ENCODE measurements at places on chromosomes 7 and 10.

DNA sequence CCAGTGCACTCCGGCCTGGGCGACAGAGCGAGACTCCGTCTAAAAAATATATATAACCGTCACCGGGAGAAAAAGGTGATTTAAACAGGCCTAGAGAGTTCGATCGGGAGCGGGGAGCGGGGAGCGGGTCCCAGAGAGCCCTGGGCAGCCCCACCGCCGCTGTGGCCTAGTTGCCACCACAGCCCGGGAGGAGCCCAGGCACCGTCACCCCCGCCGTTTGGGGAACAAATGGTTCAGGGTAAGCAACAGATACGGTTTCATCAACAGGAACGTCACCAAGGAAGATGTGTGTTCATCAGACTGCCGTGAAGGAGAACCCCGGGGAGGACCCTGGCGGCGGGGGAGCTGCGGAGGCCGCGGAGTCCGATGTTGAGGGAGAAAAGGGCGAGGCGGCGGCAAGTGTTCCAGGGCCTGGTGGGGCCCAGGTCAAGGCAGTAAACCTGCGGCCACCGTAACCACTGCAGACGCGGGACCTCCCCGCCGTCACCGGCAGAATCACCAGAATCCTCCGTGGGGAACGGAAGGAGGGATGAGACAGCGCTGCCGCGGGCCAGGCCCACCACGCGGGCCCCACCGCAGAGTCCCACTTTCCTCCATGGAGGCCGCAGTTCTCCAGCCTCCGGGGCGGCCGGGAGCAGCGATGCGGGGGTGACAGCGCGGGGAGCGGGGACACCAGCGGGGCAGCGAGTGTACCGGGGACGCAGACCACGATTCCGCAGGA, 103.4 kb downstream of the GALNT11 start:
- DNase-seq = no peak

DNA sequence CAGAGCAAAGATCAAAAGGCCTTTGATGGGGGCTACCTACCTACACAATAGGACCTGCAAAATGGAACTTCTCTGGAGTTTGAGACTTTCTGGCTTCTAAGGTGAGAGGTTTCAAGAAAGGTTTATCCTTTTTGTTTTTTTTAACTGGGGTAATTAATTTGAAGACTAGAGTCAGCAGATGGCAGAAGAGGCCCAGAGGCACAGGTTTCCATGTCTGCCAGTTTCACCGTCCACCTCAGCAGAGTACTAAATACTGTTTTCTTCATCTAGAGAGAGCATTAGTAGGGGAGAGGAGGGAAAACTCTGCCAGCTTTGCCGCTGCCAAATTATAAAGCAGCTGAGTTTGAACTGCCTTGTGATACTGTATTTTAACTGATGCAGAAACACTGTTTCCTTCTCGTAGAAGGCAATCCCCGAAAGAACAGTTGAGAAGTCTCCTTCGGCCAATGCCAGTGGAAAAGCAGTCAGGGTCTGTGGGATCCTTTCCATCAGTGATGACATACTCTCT, 138.7 kb downstream of the SLC25A13 start:
- DNase-seq = no peak

DNA sequence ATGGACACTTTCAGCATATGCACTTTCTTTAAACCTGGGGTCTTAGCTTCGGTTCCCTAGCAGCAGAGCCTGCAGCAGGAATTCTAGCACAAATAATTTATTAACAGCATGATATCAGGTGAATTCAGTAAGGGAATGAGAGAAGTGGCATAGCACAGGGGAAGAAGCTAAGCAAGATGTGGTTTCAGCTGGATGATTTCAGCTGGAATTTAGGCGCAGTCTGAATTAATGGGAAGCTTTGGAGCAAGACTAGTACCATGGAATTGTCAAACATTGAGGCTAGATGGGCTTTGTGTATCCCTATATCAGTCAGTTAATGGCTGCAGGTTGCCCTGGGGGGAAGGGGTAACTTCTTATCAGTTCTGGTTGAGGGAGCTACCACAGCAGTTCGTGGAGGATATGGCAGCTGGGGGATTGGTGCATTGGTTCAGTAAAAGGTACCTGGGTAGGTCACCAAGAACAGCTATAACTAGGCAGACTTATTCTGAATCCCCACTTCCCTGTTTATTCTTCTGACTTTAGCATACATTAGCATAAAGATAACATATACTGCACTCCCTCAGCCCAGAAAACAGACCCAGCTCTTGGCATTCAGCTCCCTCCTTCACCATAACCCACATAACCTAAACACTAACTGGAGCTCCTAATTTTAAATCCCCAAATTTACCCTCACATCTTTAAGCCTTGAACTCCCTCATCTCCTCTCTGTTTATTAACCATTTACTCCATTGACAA, 46.8 kb upstream of the NAMPT start:
- DNase-seq = no peak

- no peak for DNase-seq
Measured at GRCh38 chr7:92485267-92485892, 7.6 kb upstream of the ERVW-1 start.

- DNase-seq = no peak
Measured at GRCh38 chr7:149586646-149587645, 89.3 kb upstream of the ZNF746 start.

- DNase-seq = no peak
Measured at GRCh38 chr7:22730921-22731654, 4.1 kb downstream of the IL6 start.

DNA sequence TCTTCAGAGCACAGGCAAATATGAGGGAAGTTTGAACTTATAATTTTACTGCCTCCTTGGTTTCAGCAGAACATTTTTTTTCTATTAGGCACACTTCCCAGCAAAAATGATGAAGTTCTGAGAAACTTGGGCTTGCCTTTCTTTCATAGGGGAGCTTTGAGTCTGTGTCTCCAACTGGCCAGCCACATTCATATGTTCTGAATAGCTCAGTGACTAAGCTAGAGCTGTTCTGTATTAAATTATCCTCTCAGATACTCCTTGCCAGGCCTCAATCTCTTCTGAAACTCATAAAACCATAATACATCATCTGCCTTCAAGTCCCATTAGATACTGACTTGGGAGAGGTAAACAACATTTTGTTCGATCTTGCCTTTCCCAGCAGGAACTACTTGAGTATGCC, 476.5 kb downstream of the GPAM start:
- DNase-seq = no peak

DNA sequence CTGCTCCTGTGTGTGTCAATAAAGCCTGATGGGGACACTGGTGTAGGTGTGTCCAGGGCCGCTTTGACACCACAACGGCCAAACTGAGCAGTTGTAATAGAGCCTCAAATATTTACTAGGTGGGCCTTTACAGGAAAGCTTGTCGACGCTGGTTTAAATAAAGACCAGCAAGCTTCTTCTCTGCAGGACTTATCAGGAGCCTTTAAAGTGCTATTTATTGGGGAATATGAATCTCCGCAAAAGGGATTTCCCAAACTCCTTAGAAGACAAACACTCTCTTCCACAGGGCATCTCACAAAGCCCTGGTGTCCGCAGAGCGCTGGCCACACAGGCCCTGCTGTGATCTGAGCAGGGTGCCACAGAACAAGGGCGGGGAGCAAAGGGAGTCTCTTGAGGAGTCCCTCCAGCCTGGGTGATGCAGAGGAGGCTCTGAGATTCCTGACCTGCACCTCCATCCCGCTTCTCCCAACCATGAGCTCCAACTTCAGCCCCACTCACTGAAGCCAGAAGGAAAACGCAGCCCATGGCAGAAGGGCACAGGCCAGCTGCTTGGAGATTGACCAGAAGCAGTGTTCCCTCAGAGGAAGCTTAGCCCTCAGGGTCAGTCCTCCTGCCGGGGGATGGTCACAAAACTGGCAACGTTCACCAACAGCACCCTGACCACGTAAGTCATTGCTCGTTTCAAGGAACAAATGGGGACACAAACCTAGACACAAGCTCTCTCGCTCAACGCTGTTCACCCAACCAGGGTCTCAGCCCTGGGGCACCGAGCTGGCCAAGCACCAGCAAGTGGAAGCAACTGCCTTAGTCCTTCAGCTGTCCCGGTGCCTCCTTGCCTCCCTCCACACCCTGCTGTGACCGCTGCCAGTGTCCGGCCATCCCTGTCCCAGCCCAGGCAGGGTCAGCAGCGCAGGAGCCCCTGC, 129.5 kb downstream of the OAT start:
- DNase-seq = no peak

DNA sequence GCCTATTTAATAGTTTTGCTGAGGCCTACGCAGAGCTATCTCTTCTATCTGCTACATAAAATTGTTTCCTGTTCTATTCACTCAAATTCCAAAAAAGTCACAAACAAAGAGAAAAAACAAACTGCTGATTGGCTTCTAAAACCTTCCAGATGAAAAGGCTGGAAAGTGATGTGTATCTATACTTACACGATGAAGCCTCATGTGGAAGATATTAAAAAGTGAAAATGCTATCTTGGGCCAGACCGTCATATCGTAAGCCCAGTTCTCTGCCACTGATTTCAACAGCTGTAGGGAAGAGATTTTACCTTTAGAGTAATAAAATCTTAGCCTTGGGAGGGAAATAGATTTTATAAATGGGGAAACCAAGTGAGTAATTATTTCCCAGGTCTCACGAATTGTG, 394.8 kb downstream of the KIF20B start:
- no peak for DNase-seq

DNA sequence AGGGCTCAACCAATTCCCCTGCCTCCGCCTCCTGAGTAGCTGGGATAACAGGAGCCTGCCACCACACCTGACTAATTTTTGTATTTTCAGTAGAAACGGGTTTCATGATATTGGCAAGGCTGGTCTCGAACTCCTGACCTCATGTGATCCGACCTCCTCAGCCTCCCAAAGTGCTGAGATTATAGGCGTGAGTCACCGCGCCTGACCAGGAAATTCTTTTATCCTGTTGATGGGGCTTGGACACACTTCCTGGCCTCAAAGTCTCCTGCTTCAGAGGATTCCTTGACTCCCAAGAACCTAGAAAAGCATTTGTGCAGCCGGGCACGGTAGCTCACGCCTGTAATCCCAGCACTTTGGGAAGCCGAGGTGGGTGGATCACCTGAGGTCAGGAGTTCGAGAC, 16.2 kb downstream of the ZNF425 start:
- no peak for DNase-seq

- DNase-seq = no peak
Measured at GRCh38 chr10:128421371-128422160, 295.3 kb upstream of the MKI67 start.

GRCh38 chr10:84329196-84329611, 815 bp downstream of the CCSER2 start:
- DNase-seq = no peak

- no peak for DNase-seq
Measured at GRCh38 chr7:107582875-107583274, 2.8 kb downstream of the BCAP29 start.

- DNase-seq = no peak
Measured at GRCh38 chr10:4776234-4776638, 49.8 kb upstream of the AKR1E2 start.

- DNase-seq = no peak
Measured at GRCh38 chr10:75841266-75841665, 409.8 kb downstream of the LRMDA start.

DNA sequence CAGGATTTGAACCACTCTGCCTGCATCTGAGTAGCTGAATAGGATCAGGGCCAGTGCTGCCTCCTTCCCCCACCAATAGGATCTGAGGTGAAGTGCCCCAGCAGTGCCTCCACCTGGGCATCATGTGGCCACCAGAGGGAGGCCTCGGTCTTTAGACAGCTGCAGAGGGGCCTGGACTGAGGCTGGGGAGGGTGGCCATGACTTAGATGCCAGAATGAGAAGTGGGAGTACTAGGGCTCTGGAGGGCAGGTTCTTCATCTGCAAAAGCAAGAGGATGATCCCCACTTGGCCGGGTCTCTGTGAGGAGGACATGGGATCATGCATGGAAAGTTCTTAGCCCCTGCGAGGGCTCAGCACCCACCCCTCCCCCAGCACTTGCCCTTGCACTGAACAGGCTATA, 56.9 kb downstream of the NEUROG3 start:
- DNase-seq = peak; percentile 75

- DNase-seq = no peak
Measured at GRCh38 chr10:105806-106205, 29.4 kb upstream of the ZMYND11 start.

DNA sequence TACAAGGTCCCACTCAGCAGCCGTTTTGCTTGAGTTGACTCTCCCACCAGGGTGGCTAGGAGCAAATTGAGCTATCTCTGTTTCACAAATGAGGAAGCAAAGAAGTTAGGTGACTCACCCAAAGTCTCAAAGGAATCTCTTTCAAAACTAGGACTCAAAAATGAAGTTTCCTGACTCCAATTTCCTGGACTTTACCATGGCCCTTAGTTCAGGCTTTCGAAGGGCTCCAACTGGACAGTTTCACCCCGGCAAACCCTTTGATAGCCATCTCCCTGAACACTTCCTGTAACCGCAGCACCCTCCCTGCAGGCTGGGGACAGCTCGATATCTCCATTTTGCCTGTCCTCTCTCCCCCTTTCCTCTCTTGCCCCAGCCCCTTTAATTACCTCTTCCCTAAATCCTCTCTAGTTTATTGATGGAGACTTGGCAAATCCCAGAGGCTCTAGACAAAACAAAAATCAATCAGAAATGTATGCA, 4.7 kb upstream of the AFAP1L2 start:
- no peak for DNase-seq

DNA sequence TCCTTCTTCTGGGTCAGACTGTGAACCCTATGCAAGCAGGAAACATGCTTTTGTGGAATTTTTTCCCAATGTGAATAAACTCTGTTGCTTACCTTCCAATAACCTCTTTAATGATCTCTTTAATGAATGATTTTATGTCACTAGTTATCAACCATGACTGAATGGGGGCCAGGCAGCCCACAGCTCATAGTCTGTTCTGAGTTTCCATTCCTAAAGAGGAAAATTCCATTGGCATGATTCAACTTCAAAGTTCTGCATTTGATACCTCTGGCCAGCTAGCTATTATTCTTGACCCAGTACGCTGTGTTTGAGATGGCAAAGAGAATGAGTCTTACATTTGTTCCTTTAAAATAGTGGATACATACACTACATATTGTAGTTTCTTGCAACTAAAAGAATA, 867.8 kb upstream of the CELF2 start:
- no peak for DNase-seq

DNA sequence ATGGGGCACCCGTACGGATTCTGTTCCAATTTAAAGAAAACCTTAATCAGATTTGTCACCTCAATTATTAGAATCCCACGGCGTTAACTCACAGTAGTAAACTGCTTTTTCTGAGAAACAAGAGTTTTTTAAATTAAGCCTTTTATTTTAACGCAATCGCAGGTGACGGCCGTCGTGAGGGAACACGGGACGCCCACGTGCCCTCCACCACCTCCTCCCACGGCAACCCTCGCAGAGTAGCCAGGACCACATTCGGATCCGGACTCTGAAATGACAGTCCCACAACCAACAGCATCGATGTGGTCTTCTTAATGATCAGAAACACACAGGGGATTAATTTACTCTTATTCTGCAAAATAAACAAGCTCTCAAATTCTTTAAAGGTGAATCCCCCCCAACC, 22.0 kb upstream of the GPR146 start:
- no peak for DNase-seq

- no peak for DNase-seq
Measured at GRCh38 chr7:151661587-151661986, 141.9 kb upstream of the RHEB start.

DNA sequence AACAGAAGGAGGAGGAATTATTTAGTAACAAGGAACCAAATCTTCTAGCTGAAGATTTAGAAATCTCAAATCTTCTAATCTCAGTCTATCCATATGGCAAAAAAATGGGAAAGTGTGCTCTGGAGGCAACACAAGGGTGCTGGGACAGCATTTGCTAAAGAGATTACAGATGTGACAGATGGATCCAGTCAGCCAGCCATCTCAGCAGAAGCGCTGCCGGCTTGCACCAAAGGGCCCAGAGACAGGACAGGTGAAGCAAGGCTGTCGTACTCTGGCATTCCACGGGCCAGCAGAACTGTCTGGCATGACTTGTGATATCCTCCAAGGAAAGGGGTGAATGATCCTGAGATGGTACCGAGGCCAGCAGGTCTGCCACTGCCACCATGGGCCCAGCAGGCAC, 45.7 kb upstream of the GJD4 start:
- no peak for DNase-seq

All from 8988T (cell line).